ENCODE measurements at places on chromosomes 1 and 21. TPM values are rescaled to one million over a fixed set of nuclear protein-coding genes. Genes with fewer than 3 reads are reported as not detected.

The LGR6 gene
- total RNA-seq, result 0.27 TPM

The ZNF683 gene
- total RNA-seq, result not detected

The NUDT4B gene
- 1.2 TPM for total RNA-seq

The CR2 gene
- total RNA-seq, result 0.09 TPM

The CFHR2 gene
- total RNA-seq, result not detected

The BRINP2 gene
- total RNA-seq, result not detected

The SMPDL3B gene
- 2.2 TPM for total RNA-seq

The TLR5 gene
- total RNA-seq, result 1.2 TPM

The SOX13 gene
- 9.2 TPM for total RNA-seq

The AMIGO1 gene
- total RNA-seq, result 1.8 TPM

The RGSL1 gene
- not detected for total RNA-seq

The LRRC53 gene
- total RNA-seq, result not detected

The OR6P1 gene
- not detected for total RNA-seq

The FAAH gene
- 1.2 TPM for total RNA-seq

The LRRC7 gene
- 0.14 TPM for total RNA-seq

The CELA2A gene
- not detected for total RNA-seq

The CRNN gene
- total RNA-seq, result not detected

The SERPINC1 gene
- total RNA-seq, result not detected

The STXBP3 gene
- total RNA-seq, result 38.9 TPM

The FAM131C gene
- 0.11 TPM for total RNA-seq

The SPRR2G gene
- total RNA-seq, result not detected

The WNT9A gene
- total RNA-seq, result 4.1 TPM

The ALG6 gene
- 7.8 TPM for total RNA-seq

The PLA2G2D gene
- not detected for total RNA-seq

The FHAD1 gene
- 0.25 TPM for total RNA-seq

The HES5 gene
- total RNA-seq, result 0.22 TPM

The ABCG1 gene
- 1.9 TPM for total RNA-seq

The USP25 gene
- 49.0 TPM for total RNA-seq

The CELA3B gene
- total RNA-seq, result not detected

The TTC22 gene
- total RNA-seq, result not detected

The GPR61 gene
- not detected for total RNA-seq

The FCRL4 gene
- 0.48 TPM for total RNA-seq
